Stimulated activated CD4-positive, alpha-beta T cell treated with anti-CD3 and anti-CD28 coated beads, Interleukin-15, amount 100 ng/mL, for 1 hour (primary cell): ENCODE measurements at places on chromosomes 13 and 19.

DNA sequence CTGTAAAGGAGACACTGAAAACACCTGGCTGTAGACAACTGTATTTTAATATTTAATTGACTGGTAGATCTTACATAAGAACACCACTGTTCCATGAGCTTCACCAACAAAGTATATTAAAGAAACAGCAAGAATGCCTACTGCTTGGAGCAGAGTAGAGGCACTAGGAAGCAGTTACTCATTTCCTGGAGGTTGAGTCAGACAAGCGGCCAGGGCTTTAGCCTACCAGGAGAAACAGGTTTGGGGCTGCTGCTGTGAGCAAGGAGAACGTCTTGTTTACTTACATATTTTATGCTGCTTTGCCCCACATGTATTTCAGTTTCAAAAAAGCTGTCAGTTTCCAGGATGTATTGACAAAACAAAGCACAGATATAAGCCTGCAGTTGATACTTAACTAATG lies 33.4 kb downstream of the ALG5 start:
- no peak for DNase-seq

- DNase-seq: no peak
These were observed 1.8 kb downstream of the POSTN start for GRCh38 chr13:37596805-37597204.

DNA sequence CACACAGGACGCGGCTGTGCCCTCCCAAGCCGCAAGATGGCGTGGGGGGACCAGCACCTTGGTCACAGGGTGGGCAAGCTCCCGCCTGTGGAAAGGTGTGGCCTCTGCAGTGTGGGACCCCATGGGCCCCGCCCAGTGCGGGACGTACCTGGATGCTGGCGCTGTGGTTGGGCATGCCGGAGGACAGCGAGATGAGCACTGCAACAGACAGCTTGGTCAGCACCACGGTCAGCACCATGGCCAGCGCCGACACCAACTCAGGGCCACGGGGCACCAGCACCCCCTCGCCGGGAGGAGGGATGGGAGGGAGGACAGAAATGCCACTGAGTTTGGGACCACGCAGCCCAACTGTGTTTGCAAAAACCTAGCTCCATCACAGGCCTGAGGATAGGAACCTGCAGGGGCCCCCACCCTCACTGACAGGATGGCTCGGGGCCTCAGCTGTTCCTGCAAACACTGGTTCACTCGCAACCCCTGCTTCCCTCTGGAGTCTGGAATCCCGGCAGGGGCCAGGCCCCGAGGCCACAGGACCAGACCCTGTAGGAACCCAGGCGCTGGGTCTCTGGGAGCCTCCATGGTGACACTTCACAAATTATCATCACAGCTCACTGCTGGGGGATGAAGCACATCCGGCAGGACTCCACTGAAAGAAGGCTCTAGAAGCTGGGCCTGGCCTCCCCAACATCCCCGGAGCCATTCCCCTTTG lies 27.1 kb downstream of the IZUMO4 start:
- DNase-seq: no peak

DNA sequence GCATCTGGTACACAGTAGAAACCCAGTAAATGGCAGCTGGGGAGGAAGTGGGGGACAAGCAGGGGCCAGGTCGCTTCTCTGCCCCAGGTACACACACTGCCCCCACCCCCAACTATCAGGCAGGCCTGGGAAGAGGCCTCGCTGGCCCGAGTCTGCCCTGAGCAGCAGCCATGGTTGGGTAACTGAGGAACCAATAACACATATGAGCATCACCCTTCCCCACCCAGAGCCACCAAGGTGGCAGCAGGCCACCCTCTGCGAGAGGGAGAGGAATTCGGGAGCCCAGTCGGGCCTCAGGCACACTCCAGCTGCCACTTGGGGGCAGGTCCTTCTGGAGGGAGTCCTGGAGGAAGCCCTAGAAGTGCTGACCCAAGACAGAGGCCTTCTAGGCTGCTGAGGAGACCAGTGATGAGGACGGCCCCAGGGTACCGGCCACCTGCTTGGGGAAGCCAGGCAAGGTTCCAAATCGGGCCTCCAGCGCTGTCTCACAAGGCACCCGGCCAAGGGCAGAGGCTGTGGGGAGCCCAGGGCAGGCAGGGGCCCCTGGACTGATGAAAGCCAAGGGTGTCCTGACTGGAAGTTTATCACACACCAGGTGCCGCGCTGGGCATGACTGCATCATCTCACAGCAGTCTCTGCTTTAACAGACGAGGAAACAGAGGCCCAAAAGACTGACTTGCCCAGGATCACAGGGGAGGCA lies 14.0 kb upstream of the KPTN start:
- no peak for DNase-seq

DNA sequence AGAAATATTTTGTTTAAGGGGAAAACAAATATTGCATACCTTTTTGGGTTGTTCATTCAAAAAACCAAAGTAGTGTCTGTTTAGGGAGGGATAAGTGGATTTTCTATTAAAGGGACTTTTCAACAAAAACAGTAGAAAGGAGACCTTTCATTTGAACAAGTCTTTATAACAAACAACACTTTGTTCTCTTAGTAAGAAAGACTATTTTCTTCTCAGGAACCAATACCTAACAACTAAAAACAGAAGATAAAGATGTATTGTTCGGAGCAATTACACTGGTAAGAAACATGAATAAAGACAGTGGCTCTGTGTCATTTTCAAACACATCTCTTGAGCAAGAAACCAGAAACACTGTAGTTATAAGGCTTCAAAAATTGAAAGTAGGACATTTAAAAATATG lies 1610.1 kb upstream of the PCDH20 start:
- no peak for DNase-seq

DNA sequence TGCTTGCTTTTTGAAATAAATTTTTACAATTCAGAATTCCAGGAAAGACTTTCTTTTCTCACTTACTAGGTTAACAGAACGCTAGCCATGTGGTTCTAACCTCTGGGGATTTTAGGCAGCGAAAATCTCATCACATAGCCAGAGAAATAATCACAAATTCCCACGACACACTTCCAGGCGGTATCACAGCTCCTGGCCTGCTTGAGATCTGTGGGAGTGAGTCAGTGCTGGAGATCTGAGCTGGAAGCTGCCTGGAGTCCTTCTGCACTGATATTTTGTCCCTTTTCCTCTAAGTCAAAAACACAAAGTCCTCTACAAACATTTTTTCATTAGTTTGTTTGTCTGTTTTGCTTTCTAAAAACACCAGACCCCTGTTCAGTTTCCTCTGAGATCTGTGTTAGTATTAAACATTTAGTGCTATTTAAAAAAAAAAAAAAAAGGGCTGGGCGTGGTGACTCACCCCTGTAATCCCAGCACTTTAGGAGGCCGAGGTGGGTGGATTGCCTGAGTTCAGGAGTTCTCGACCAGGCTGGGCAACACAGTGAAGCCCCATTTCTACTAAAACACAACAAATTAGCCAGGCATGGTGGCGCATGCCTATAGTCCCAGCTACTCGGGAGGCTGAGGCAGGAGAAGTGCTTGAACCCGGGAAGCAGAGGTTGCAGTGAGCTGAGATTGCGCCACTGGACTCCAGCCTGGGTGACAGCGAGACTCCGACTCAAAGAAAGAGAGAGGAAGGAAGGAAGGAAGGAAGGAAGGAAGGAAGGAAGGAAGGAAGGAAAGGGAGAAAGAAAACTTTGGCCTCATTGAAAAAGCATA lies 12.2 kb upstream of the UBE2L5 start:
- DNase-seq: no peak
